ENCODE measurements at places on chromosomes 16 and 17.

DNA sequence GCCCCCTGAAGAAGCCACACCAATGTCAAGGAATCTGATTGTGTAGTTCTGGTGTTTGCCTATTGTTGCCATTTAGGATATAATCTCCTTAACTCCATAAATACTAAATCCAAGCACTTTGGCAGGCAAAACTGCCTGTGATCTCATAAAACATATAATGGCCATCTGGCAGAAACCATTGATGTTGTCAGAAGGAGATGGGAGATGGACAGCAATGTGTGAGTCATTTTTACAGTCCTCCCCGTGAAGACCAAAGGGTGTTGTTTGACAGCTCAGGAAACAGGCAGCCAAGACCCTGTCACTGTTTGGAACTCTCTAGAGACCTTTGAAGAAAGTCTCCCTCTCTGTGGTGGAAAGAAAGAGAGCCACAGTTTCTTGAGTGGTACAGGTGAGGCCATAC, 454.1 kb downstream of the HS3ST3B1 start:
- no peak for DNase-seq

DNA sequence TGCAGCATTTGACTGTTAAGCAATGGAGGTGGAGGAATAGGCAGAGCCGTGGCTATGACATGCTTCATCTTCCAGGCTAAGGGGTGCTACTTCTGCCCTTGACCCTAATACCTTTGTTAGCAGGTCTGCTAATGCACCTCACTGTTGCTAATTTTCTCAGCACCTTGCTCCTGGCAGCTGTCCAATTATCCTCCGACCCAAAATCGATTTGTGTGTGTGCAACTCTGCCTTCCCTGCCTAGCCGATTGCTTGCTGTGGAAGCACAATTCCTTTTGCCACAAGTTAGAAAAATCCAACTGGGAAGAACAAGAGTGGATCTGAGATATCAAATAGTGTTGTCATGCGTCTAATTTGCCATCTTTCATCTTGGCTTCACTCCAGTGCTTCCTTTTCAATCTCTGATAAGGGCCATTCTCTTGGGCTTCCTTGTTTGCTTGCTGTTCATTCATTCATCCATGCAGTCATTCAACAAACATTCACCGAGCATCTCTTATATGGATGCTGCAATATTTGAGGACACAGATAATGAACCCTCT, 422.8 kb downstream of the RBFOX1 start:
- DNase-seq: no peak

DNA sequence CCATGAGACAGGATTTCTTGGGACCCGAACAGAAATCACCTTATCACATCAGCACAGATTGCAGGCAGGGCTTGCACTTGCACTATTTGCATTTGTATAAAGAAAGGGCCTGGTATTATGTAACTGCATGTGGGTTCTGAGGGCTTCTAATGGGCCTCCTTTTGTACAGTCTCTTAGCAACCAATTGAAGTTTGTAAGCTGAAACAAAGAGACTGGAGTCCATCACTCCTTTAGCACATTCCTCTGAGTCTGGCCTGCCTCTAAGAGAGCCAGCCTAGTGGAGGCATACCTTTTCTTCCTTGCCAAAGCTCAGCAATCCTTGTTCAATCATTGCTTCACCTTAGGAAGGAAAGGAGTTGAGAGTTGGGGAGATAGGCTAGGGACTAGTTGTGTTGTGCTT, 387.1 kb downstream of the XYLT1 start:
- DNase-seq: no peak

DNA sequence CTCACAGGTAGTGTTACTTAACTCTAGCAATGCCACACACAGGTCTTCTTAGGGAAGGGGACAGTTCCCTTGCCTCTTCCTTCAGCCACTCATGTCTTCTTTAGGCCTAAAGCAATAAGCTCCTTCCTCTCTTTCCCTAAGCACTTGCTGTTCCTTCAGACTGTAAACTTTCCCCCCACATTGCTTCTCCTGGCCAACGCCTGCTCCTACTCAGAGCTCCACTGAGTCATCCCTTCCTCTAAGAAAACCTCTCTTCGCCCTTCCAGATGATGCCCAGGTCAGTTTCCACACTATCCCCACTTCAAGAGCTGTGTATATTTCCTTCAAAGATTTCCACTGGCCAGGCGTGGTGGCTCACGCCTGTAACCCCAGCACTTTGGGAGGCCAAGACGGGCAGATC, 12.5 kb upstream of the EPOP start:
- DNase-seq: no peak

GRCh38 chr17:65629234-65629690, 67.8 kb upstream of the AXIN2 start:
- DNase-seq: no peak

DNA sequence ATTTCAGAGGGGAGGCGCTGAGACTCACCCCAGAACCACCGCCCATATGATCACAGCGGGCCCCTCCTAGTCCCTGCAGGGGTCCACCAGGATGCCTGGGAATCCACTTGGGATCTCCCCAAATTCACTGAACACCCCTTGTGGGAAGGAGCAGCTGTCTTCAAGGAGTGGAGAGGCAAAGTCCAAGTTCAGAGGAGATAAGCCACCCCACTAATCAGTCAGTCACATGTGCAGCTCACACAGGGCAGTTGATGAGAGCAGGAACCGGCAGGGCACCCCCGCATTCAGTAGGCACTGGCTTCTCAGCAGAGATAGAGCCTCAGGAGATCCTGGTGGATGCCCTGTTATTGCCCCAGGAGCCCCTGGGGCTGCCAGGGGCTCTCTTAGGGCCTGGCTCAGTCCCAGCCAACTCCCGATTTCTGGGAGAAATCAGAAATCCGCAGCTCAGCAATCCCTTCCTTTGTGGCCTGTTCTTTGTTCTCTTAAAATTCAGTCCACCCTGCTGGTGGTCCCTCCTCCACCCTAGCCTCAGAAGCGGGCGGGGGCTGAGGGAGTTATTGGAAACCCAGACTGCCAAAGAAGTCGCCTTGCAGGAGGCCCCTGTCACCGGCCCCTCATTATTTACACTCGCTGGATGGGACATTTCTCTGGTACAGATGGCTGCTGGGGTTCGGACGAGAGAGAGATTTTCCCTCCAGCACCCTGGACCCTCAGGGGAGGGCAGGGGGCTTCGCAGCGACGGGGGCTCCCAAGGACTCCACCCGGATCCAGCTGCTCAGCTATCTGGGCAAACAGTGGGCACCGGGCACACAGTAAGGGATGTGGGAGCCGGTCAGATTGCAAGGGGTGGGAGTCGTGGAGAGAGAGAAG, 1.8 kb downstream of the CDC42EP4 start:
- DNase-seq: no peak

- DNase-seq: no peak
Observed at GRCh38 chr17:66649818-66650543, 184.9 kb upstream of the CACNG5 start.

GRCh38 chr17:15942207-15942833, 2.6 kb upstream of the ADORA2B start:
- peak; percentile 35 for DNase-seq

DNA sequence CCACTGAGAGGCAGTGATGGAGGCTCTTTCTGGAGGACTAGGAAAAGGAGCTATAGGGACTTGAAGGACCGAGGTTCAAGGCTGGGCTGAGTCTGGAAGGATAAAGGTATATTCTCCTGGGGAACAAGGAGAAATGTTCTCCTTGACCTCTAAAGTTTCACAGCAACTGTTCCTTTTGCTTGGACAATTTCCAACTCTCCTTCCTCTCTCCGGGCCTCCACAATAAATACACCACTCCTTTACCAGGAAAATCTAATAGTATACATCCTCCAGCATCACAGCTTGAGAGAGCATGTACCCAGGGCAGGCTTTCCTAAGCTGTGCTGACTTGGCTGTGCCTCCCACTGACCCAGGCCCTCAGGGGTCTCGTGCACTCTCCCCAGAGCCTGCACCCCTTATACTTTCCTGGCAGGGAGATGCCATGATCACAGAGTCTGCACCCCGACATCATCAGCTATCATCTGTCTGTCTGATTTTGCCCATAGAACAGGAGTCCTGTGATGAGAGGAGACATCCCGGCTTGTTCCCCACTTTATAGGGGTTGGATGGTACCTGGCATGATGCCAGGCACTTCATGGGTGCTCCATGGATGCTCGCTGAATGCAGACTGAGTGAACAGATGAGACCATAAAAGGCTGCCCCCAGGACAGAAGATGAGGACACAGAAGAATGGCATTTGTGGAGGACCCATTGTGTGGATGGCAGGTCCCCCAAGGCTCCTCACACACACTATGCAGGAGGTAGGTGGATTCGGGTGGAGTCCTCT, 582.6 kb upstream of the CDH5 start:
- no peak for DNase-seq

Data from germinal center (tissue), 1 donor.